Motor neuron (in vitro differentiated cells): ENCODE measurements at places on chromosomes 3 and 15. TPM values are rescaled to one million over a fixed set of nuclear protein-coding genes. Genes with fewer than 3 reads are reported as not detected.

Gene NEK11
- 1.9 and 2.7 TPM in 2 replicates for total RNA-seq

Gene C3orf80
- 3.5 and 3.9 TPM in 2 replicates for total RNA-seq

Gene GOLGA6L7
- total RNA-seq, result 1.4 and 1.7 TPM in 2 replicates

Gene IL17RD
- total RNA-seq, result 13.2 and 13.5 TPM in 2 replicates

Gene MUC13
- not detected in 2 replicates for total RNA-seq

Gene ASB14
- total RNA-seq, result 1.00 and 1.0 TPM in 2 replicates

Gene RTP1
- 0.29 and 0.37 TPM in 2 replicates for total RNA-seq

Gene EAF2
- total RNA-seq, result 6.7 and 8.6 TPM in 2 replicates

Gene CCDC54
- total RNA-seq, result 0.18 TPM in 1 of 2 replicates, not detected in the other

Gene SCN5A
- total RNA-seq, result 1.5 and 1.9 TPM in 2 replicates

Gene ABCC5
- 35.8 and 41.6 TPM in 2 replicates for total RNA-seq

Gene GRM2
- 0.57 and 1.0 TPM in 2 replicates for total RNA-seq

Gene RTP3
- not detected in 2 replicates for total RNA-seq

Gene SLC28A1
- 0.14 TPM in 1 of 2 replicates, not detected in the other for total RNA-seq

Gene RPS27L
- 479 and 514 TPM in 2 replicates for total RNA-seq

Gene GP5
- 0.08 and 0.09 TPM in 2 replicates for total RNA-seq

Gene HDC
- total RNA-seq, result 1.6 TPM in 1 of 2 replicates, not detected in the other

Gene ATP6V1A
- total RNA-seq, result 49.3 and 55.7 TPM in 2 replicates

Gene COL6A5
- not detected in 2 replicates for total RNA-seq

Gene GPR62
- total RNA-seq, result 0.49 and 0.66 TPM in 2 replicates

Gene RHOV
- 0.58 and 0.77 TPM in 2 replicates for total RNA-seq

Gene ESYT3
- total RNA-seq, result 1.9 and 4.1 TPM in 2 replicates

Gene ALPK3
- total RNA-seq, result 0.61 and 1.8 TPM in 2 replicates

Gene CMTM8
- total RNA-seq, result 1.7 and 2.3 TPM in 2 replicates

Gene ISY1
- 13.1 and 13.8 TPM in 2 replicates for total RNA-seq

Gene ZPLD1
- 0.31 and 0.41 TPM in 2 replicates for total RNA-seq

Gene TNIK
- 21.8 and 22.1 TPM in 2 replicates for total RNA-seq

Gene SRP14
- 248 and 268 TPM in 2 replicates for total RNA-seq

Gene RASGRP1
- total RNA-seq, result 36.9 and 41.4 TPM in 2 replicates

Gene SLC6A1
- 0.50 and 0.59 TPM in 2 replicates for total RNA-seq

Gene SYNM
- total RNA-seq, result 5.5 and 6.2 TPM in 2 replicates

Gene MYL3
- not detected in 2 replicates for total RNA-seq

Gene PAK6
- 0.81 and 3.3 TPM in 2 replicates for total RNA-seq

Gene GPR87
- total RNA-seq, result 0.71 and 2.9 TPM in 2 replicates

Gene PARP16
- total RNA-seq, result 11.9 and 15.3 TPM in 2 replicates

Gene SLC24A5
- 0.27 and 0.31 TPM in 2 replicates for total RNA-seq

Gene FGD5
- 12.6 and 13.8 TPM in 2 replicates for total RNA-seq

Gene SERPINI2
- 0.25 and 0.60 TPM in 2 replicates for total RNA-seq

Gene GOLGA8G
- total RNA-seq, result 0.05 and 0.47 TPM in 2 replicates

Gene DCUN1D1
- total RNA-seq, result 21.4 and 23.4 TPM in 2 replicates

Gene GHSR
- 0.33 and 0.39 TPM in 2 replicates for total RNA-seq

Gene IGSF10
- total RNA-seq, result 0.57 and 0.78 TPM in 2 replicates

Gene FBLN2
- 16.7 and 17.4 TPM in 2 replicates for total RNA-seq

Gene PARP15
- total RNA-seq, result 0.05 and 0.10 TPM in 2 replicates

Gene NCEH1
- total RNA-seq, result 7.8 and 8.6 TPM in 2 replicates

Gene OR5K1
- 0.10 TPM in 1 of 2 replicates, not detected in the other for total RNA-seq

Gene IVD
- total RNA-seq, result 45.6 and 60.1 TPM in 2 replicates

Gene CYP19A1
- 0.38 and 0.56 TPM in 2 replicates for total RNA-seq

Gene MEGF11
- total RNA-seq, result 10.2 and 12.1 TPM in 2 replicates

Gene TGM5
- not detected in 2 replicates for total RNA-seq

Gene MYEF2
- total RNA-seq, result 122 TPM in 2 replicates

Gene SEC11A
- 129 and 134 TPM in 2 replicates for total RNA-seq

Gene KLHL40
- total RNA-seq, result not detected in 2 replicates
